ENCODE measurements at places on chromosomes 3 and 15.

DNA sequence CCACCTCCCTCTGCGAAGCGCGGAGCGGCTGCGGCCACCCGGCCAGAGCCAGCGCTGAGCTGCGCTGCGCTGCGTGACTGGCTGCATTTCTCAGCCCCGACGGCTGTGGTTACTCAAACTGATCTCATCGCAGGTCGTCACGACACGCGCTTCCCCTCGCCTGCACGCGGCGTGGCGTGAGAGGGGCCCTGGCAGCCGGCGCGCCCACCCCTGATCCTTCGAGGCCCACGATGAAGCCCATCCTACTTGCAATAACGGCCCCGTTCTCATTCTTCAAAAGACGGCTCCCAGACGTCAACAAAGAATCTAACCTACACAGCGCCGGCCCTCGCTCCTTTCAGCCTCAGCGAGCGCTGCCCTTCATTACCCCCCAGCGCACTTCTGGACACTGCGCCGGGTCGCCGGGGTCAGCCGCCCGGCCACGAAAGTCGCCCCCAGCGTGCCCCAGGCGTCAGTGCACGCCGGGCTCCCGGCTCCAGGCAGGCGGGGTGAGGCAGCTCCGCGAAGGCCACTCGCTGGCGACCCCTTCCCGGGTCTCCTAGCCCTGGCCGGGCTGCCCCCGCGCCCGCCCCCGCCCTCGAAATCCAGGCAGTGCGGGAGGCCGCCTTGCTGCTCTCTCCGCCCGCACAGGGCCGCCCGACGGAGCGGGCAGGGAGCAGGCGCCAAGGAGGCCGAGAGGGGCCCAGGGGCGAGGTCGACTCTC lies 9.9 kb upstream of the LEKR1 start:
- no peak for DNase-seq

DNA sequence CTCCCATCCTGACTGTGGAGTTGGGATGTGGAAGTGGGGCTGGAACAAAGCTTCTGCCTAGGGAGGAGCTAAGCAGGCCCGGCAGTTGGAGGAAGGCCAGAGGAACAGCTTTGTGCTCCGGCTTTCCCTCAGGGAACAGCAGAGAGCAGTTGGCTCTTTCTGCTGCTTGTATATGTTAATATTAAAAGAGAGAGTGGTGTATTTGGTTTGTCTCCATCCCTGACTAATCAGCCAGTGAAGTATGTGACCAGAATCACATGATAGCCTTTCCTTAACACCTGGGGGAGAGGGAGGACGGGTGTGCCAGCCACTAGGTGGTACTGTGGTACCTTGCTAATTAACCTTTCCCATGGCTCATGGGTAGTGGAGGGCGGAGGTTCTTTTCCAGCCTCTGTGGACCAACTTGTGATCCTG lies 10.0 kb downstream of the EIF2B5 start:
- peak; percentile 18 for DNase-seq

GRCh38 chr15:52912172-52912571 lies 122.0 kb upstream of the ONECUT1 start:
- no peak for DNase-seq

DNA sequence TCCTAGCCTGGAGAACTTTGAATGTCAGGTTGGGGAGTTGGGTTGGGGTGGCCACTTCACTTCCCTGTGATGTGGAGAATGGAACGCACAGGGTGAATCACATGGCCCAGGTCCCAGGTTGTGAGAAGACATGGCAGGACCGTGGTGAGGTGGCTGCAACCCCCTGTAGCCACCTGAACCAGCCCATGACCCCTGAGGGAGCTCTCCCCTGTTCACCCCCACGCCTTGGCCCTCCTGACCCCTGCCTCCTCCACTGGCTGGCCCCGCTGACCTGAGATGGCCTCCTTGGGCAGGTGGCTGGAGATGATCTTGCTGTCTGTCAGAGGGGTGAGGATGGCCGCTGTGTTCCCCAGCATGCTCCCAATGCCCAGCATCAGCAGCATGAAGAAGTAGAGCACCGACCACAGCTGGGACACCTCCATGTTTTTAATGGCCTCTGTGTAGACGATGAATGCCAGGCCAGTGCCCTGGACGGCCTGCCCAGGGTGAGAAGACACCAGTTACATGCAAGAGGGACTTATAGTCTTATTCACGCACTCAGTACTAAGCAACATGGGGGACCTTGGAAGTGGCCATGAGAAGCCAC lies 31.0 kb downstream of the SLC6A20 start:
- DNase-seq = no peak

GRCh38 chr15:74891469-74891868 lies 1.6 kb downstream of the MPI start:
- DNase-seq = no peak

GRCh38 chr3:119184796-119185570 lies 11.6 kb downstream of the UPK1B start:
- peak; percentile 23 for DNase-seq
